ENCODE measurements at places on chromosomes 2 and 18.
A peak's percentile ranks its signal among the peaks of the same experiment; 100 is the strongest.

- DNase-seq = no peak
These were observed 1499.4 kb downstream of the SUCLG1 start for GRCh38 chr2:82959727-82960126.

DNA sequence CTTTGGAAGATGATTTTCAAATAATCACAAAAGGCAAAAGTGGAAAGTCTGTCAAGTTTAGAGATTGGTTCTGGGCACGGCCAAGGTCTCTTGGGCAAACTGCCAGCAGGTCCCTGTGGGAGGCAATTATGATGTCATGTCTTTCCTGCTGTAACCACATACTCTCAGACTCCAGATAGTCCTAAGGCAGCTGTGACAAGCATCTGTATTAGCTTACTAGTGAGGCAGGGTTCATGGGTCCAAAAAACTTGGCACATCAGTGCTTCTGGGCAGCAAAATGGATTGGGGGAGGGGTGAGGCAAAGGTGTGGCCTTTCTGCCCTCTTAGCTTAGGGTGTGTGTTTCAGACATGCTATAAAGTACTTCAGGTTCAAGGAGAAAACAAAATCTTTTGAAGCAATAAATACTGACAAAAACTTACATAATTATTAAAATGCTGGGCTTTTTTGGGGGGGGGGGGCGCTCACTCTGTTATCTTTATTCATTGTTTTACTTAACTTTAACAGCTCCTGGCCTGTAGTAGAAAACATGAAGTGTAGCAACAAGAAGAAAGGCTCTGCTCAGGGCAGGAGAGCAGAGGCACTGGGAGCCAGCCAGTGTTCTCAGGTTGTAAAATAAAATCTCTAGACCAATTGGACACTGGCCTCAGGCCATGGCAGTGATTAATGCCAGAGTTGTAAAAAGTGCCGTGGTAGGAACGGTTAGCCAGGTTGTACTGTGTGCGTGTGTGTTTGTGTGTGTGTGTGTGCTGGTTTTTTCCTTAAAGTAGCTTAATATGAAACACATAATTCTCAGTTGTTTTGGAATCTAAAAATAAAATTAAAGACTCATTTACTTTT, 14.3 kb upstream of the TANC1 start:
- DNase-seq = peak; percentile 74

DNA sequence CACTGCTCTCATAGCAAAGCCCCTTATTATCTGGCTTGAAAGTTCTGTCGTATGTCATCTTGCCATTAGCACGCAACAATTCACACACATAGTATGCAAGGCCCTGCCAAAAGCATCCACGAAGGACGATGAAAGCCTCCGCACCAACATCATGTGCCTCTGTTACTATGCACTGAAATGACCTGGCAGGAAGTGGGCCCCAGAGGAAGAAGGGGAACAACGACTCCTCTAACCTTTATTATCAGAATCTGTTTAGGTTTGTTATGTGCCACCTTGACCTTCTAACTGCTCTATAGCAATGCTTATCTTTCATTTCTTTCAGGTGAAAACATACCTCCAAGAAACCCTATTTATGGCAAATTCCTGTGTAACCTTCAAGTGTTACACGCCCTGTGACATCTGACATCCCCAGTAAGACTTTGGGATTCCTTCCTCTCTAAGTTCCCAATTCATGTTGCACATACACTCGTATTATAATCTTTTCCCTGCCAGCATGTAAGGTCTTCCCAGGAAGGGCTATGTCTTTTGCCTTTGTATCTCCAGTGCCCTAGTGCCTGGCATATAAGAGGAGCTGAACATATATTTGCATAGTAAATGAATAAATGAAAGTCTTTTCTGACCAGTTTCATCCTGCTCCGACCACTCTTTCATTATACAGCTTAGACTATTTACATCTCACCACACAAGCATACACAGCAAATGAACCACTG, 7.0 kb upstream of the NDUFV2 start:
- no peak for DNase-seq

GRCh38 chr2:177306550-177306949, 42.0 kb upstream of the NFE2L2 start:
- no peak for DNase-seq

- DNase-seq = no peak
These were observed 94.1 kb downstream of the PRPF40A start for GRCh38 chr2:152623076-152623740.

DNA sequence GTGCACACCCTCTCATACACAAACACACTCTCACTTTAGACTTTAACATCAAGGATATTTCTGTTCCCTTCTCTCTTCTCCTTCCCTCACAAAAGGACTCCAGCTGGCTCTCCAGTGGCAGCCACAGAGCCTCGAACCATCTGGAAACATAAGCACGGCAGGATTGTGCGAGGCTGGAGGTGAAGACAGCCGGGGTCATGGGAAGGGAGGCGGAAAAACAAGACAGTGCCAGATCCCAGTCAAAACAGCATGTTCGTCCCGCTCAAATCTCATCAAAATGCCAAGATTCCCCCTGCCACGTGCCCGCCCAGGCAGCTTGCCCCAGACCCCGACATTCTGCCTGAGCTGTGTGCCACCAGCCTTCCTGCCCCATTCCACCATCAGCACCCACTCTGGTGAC, 180.3 kb downstream of the ZBTB7C start:
- no peak for DNase-seq

- no peak for DNase-seq
These were observed 50.0 kb downstream of the ASAP2 start for GRCh38 chr2:9256570-9257043.

DNA sequence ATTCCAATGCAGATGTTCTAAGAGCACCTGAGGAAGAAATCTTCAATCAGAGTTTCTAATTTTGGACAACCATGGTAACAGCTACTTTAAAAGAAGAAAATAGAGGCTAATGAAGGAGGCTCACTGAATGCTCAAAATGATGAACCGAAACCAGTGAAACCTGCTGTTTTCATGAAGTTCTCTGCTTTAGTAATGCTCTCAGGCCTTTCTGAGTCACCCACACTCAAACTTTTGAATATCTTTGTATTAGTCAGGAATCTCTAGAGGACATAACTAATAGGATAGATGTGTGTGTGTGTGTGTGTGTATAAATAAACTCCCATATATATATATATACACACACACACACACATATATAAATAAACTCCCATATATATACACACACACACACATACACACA, 76.9 kb upstream of the RIT2 start:
- peak; percentile 2 for DNase-seq

DNA sequence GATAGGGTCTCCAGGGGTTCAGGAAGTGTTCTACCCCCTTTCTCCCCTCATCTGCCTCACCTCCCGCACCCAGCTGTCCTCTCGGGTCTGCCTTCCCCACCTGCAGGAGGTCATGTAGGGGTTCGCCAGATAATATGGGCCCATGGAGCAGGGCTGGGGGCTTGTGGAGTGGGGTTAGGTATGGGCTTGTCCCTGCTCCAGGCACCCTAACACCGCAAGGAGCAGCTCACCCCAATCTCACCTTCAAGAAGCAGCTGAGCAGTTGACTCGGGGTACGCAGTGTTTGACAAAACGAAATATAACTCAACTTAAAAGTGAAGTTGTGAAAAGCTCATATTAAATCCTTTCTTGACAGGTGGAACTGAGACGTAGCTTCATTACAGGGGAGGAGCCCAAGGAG, 99.6 kb downstream of the CTIF start:
- DNase-seq = no peak

DNA sequence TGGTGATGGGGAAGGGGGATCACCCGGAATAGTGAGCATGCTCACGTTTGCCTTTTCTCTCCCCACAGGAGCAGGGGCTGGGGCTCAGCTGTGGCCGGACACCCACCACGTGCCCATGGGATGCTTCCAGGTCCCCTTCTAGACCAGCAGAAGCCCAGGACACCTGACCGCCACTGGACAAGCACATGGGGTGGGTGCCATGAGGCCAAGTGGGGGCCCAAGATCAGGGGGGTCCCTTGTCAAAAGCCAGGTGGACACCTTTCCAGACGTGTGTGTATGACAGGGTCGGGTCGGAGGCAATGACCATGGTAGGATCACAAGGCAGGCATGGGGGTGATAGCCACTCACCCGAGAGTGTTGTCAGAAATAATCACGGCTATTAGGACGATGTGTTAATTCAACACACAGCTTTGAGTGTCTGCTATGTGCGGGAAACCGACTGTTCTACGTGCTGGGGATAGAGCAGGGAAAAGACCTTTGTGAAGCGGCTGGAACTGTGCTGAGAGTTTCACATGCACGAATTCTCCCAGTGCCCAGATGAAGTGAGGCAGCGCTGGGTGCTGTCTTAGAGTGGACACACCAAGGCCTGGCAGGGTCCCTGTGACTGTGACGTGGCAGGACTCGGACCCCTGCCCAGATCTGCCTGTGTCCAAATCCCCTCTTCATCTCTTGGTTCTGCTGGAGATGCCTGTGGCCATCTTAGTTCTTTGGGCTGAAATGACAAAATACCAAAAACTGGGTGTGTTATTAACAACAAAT, 244.7 kb downstream of the NDUFA10 start:
- no peak for DNase-seq

GRCh38 chr2:184367211-184367610, 231.1 kb upstream of the ZNF804A start:
- DNase-seq = peak; percentile 78

- no peak for DNase-seq
These were observed 55.2 kb downstream of the LDLRAD4 start for GRCh38 chr18:13273800-13274199.

- peak; percentile 39 for DNase-seq
These were observed 6.5 kb upstream of the YWHAQ start for GRCh38 chr2:9637330-9637729.

GRCh38 chr2:24432121-24432520, 58.9 kb upstream of the NCOA1 start:
- no peak for DNase-seq

DNA sequence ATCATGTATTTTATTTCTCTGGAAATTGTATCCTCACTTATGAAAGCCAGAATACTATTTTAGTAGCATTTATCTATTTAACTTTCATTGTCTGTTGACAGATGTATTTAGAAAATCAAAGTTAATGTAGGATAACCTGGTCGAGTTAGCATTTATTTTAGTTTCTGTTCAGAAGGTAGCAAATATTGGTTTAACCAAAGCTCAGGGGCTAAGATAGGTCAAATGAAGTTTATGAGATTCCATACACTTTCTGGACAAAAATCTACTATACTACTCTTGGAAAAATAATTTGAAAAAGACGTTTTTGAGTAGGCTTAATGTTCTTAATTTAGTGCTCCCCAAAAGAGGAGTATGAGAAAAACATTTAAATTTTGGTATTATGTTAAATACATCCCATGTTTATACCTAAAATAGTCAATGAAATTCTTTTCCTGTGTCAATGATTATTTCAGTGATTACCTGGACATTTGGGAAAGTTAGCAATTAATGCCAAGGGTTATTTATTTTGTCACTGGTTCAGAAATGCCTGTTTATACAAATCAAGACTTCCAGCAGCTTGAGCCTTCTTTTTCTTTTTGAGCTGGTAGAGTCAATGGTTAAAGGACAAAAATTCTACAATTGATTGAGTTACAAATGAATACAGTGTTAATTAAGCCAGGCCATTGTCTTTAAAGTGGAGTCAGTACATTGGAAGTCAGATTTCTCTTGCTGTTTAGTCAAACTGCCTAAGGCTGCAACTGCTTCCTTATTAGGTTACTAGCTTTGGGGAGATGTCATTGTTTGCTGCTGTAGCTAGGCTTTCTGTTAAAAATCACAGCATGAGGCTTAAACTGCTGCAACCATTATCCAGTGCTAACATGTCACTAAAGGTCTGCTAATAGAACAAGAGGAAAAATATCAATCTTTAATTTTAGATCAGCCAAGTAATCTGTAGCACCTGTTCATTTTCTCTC, 182.3 kb downstream of the CAMKMT start:
- peak; percentile 81 for DNase-seq

GRCh38 chr2:99217929-99218501, 37.0 kb downstream of the MRPL30 start:
- DNase-seq = no peak

DNA sequence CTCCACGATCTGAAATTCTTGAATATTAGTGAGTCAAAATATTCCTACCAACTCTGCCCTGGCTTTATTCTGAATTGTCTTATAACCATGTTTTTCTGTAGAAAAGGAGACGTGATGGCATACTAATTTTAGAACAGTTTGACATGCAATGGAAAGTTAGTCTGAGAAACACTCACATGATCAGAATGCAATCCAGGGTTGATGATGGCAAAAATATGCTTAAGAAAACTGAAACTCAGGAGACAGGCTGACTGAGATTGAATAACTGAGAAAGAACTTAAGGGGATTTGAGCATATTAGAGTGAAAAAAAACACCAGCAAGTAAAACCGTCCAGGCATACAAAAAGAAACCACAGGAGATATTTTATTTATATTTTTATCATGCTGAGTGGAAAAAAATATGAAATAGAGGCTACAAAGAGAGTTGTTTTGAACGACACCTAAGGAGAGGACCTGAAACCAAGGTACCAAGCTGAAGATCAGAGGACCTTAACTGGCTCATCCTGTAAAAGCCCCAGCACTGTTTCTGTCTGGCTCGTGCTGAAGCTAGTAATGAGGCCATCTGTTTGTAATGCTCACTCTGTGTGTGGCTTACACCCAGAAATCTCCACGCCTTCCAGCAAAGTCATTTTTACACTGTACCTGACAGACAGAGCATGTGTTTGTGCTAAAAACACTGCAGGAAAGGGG, 437.2 kb upstream of the PKDCC start:
- no peak for DNase-seq

- peak; percentile 65 for DNase-seq
These were observed 671.6 kb upstream of the ACVR2A start for GRCh38 chr2:147173189-147173581.

- peak; percentile 66 for DNase-seq
These were observed 315.1 kb downstream of the MTX2 start for GRCh38 chr2:176584333-176584732.

GRCh38 chr2:27520316-27520715, 23.7 kb downstream of the GCKR start:
- DNase-seq = no peak

GRCh38 chr2:69798290-69798908, 31.1 kb upstream of the GMCL1 start:
- peak; percentile 58 for DNase-seq

- peak; percentile 87 for DNase-seq
These were observed 25.7 kb downstream of the SLC4A1AP start for GRCh38 chr2:27689424-27689823.

- DNase-seq = no peak
These were observed 36.6 kb downstream of the SCTR start for GRCh38 chr2:119487434-119488244.

DNA sequence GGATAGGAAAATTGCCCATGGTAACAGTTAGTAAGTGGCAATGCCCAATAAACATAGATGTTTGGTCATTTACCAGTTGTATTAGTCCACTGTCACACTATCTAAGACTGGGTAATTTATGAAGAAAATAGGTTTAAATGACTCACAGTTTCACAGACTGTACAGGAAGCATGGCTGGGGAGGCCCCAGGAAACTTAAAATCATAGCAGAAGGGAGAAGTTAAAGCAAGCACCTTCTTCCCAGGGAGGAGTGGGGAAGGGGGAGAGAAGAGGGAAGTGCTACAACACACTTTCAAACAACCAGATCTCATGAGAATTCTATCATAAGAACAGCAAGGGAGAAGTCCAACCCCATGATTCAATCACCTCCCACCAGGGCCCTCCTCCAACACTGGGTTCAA, 23.4 kb downstream of the NR4A2 start:
- peak; percentile 31 for DNase-seq
